Cardiac muscle cell (in vitro differentiated cells and primary cell): ENCODE measurements at places on chromosomes 3 and 15. TPM values are rescaled to one million over a fixed set of nuclear protein-coding genes. Genes with fewer than 3 reads are reported as not detected.

- peaks cover 6% of the 10 kb centered on the region for H3K27me3 ChIP-seq
- H3K4me1 ChIP-seq: peaks cover 5% of the 10 kb centered on the region
- no peak overlapping the region for H3K4me3 ChIP-seq
- H3K27ac ChIP-seq: no peak overlapping the region
- DNase-seq: peak; percentile 99
- no peaks in the 10 kb centered on the region for H3K36me3 ChIP-seq
Observed at GRCh38 chr3:197031315-197032285, 2.0 kb upstream of the MELTF start.

GRCh38 chr3:37400355-37400754 lies 226.0 kb upstream of the LRRFIP2 start:
- H3K36me3 ChIP-seq: no peaks in the 10 kb centered on the region
- H3K27me3 ChIP-seq: no peaks in the 10 kb centered on the region
- H3K27ac ChIP-seq: no peak overlapping the region
- DNase-seq: no peak
- H3K4me3 ChIP-seq: no peak overlapping the region

- H3K4me3 ChIP-seq: no peak overlapping the region
- H3K36me3 ChIP-seq: no peaks in the 10 kb centered on the region
- no peaks in the 10 kb centered on the region for H3K4me1 ChIP-seq
- H3K27me3 ChIP-seq: no peaks in the 10 kb centered on the region
- no peak for DNase-seq
- no peak overlapping the region for H3K27ac ChIP-seq
Observed at GRCh38 chr3:181493423-181493822, 218.3 kb upstream of the SOX2 start.

DNA sequence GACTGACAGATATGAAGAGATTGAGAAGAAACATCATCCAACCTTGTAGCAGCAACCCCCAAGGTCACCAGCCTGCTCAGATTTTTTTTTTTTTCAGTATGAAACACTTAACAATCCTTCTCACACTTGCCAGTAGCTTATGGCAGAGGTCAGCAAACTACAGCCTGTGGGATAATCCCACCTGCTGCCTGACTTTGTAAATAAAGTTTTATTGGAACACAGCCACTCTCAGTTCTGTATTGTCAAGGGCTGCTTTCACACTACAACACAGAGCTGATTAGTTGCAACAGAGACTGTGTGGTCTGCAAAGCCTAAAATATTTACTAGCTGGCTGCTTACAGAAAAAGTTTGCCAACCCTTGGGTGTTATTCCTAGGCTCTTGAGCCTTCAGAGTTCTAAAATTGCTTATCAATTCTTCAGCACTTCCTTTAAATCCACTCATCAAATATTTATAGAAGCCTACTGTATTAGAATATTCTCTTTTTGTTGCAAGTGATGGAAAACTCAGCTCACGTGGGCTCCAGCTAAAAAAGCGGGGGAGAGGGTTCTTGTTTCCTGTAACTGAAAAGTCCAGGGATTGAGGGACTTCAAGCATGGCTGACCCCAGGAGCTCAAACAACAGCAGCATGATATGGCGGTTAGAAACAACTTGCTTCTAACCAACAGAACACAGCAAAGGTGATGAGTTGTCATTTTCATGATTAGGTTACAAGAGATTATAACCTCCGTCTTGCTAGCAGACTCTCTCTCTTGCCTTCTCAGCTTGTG lies 246.1 kb downstream of the SHQ1 start:
- H3K36me3 ChIP-seq: no peaks in the 10 kb centered on the region
- DNase-seq: no peak
- H3K4me1 ChIP-seq: peaks cover 9% of the 10 kb centered on the region
- no peak overlapping the region for H3K27ac ChIP-seq
- no peak overlapping the region for H3K4me3 ChIP-seq

GRCh38 chr3:105367063-105367405 lies 325 bp downstream of the ALCAM start:
- H3K36me3 ChIP-seq: no peaks in the 10 kb centered on the region
- H3K27ac ChIP-seq: no peak overlapping the region
- H3K4me1 ChIP-seq: no peaks in the 10 kb centered on the region
- peaks cover 12% of the 10 kb centered on the region for H3K27me3 ChIP-seq
- DNase-seq: no peak

GRCh38 chr3:85180-85579 lies 111.4 kb upstream of the CHL1 start:
- no peaks in the 10 kb centered on the region for H3K36me3 ChIP-seq
- no peak overlapping the region for H3K4me3 ChIP-seq
- no peak overlapping the region for H3K27ac ChIP-seq

DNA sequence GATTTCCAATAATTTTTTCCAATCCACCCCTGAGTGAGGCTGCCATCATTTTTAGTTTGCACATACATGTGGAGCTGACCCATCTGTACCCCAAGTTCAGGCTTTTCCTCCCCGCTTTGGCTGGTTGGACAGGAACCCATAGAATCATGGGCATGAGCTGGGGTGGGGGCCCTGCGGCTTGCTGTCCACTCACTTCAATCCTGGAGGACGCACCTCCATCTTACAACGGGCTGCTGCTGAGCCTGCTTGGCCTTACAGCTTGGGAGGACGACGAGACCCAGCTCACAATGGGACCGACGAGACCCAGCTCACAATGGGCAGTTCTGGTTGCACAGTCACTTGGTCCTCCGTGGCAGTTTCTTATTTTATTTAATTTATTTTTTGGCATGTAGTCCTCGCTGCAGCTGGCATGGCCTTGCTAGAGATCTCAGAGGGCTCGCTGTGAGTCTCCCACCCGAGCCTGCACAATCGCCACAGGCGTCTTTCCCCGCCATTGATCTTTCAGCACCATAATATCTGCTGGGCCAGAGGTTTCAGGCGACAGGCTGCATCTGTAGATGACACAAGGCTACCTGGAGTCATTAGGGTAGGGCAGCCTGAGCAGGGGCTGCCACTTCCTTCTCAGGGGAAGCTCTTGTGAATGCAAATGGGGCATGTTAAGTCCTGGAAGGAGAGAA lies 19.6 kb upstream of the EPHB3 start:
- H3K27me3 ChIP-seq: peaks cover 4% of the 10 kb centered on the region
- H3K36me3 ChIP-seq: no peaks in the 10 kb centered on the region
- DNase-seq: no peak
- no peaks in the 10 kb centered on the region for H3K4me1 ChIP-seq
- no peak overlapping the region for H3K27ac ChIP-seq
- no peak overlapping the region for H3K4me3 ChIP-seq

GRCh38 chr3:55487381-55488241 lies 505 bp upstream of the WNT5A start:
- peak overlapping the region; percentile 91 for H3K27ac ChIP-seq
- peaks cover 16% of the 10 kb centered on the region for H3K4me1 ChIP-seq
- H3K4me3 ChIP-seq: peak overlapping the region; percentile 70

DNA sequence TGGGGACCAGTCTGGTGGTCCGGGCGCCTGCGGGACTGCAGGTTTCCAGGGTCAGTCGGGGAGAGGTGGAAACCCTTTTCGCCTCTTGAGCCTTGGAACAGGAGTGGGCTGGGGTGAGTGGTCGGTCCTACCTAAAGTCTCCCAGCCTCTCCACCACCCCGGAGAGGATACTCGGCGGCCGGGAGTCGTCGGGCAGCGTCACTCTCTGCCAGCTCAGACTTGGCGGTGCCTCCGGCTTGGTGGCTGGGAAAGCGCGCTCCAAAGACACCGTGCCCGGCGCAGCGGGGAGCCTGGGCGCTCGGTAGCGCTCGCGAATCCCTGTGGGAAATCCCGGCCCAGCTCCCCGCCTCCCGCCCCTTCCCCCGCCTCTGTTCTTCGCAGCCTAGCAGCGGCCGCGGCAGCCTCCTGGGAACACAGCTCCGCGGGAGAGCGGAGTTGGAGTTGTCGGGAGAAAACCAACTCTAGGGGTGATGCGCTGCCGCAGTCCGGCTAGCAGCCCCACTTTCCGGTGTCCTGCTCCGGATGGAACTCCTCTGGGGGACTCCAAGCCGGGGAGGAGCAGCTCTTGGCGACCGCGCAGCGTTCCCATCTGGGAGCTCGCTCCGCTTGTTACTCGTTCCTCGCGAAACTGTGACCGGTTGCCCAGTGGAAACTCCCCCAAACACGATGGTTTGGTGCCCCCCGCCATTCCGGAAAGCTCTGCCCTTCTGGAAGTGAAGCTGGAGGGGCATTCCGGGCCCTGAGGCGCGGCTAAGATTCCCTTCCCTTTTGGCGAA lies 1.4 kb downstream of the EPHB1 start:
- H3K27me3 ChIP-seq: peaks cover 91% of the 10 kb centered on the region
- H3K4me1 ChIP-seq: no peaks in the 10 kb centered on the region

GRCh38 chr3:46778101-46778500 lies 60.4 kb upstream of the PRSS50 start:
- no peak overlapping the region for H3K27ac ChIP-seq
- no peaks in the 10 kb centered on the region for H3K36me3 ChIP-seq
- H3K4me3 ChIP-seq: no peak overlapping the region

GRCh38 chr3:11554236-11554610 lies 89.5 kb downstream of the VGLL4 start:
- H3K4me1 ChIP-seq: no peaks in the 10 kb centered on the region
- H3K27me3 ChIP-seq: no peaks in the 10 kb centered on the region
- H3K36me3 ChIP-seq: peaks cover 23% of the 10 kb centered on the region
- no peak for DNase-seq
- H3K27ac ChIP-seq: peak overlapping the region; percentile 43
- no peak overlapping the region for H3K4me3 ChIP-seq

DNA sequence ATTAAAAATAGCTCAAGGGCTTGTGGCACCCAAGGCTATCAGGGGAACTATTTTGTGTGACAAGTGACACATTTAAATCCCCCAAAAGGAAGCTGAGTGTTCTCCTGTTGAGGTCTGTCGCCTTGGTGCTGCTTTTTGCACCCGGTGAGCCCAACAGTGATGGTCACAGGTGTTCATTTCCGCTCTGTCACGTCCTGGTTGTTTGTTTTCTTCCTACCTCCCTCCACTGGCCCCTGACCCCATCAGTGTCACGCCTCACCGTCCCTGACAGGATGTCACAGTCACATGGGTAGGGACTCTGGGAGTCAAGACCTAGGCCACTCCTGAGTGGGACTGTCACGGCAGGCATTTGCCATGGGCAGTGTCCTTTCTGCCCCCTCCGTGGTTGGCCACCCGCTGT lies 11.2 kb downstream of the SLCO3A1 start:
- peaks cover 52% of the 10 kb centered on the region for H3K4me1 ChIP-seq
- peak; percentile 15 for DNase-seq
- H3K36me3 ChIP-seq: no peaks in the 10 kb centered on the region
- no peaks in the 10 kb centered on the region for H3K27me3 ChIP-seq

- H3K27ac ChIP-seq: peak overlapping the region; percentile 28
- no peak overlapping the region for H3K4me3 ChIP-seq
- H3K4me1 ChIP-seq: peaks cover 51% of the 10 kb centered on the region
- no peaks in the 10 kb centered on the region for H3K27me3 ChIP-seq
Observed at GRCh38 chr15:35690698-35691116, 144.7 kb upstream of the DPH6 start.

GRCh38 chr3:108036984-108037741 lies 53.7 kb downstream of the CD47 start:
- H3K4me3 ChIP-seq: no peak overlapping the region
- H3K27me3 ChIP-seq: no peaks in the 10 kb centered on the region
- H3K27ac ChIP-seq: no peak overlapping the region

DNA sequence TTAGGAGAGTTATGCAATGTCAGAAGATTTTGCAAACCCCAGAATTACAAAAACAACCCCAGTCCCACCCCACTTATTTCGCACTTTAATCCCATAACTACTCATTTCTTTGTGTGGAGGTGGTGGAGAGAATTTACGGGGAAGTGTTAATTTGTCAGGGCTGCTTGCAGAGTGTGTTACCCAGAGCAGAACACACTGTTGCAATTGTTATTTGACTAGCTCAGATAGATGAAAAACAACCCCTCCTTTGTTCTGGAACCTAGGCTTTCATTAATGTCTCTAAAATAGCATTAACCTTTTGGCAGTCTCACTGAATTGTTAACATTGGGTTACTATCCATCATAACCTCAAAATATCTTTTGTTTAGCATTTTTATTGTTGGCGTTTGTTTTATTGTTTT lies 55.8 kb upstream of the MINAR1 start:
- H3K4me3 ChIP-seq: no peak overlapping the region
- no peak for DNase-seq
- no peak overlapping the region for H3K27ac ChIP-seq
- no peaks in the 10 kb centered on the region for H3K4me1 ChIP-seq
- H3K27me3 ChIP-seq: no peaks in the 10 kb centered on the region

GRCh38 chr3:123036352-123037014 lies 8.9 kb upstream of the SEMA5B start:
- no peak overlapping the region for H3K4me3 ChIP-seq

Gene WDR93
- total RNA-seq: 0.06 and 0.70 TPM in 2 replicates

GRCh38 chr3:64612916-64613526 lies 74.8 kb downstream of the ADAMTS9 start:
- no peaks in the 10 kb centered on the region for H3K27me3 ChIP-seq
- H3K4me3 ChIP-seq: no peak overlapping the region
- peak overlapping the region; percentile 99 for H3K27ac ChIP-seq
- peaks cover 35% of the 10 kb centered on the region for H3K4me1 ChIP-seq
- H3K36me3 ChIP-seq: peaks cover 28% of the 10 kb centered on the region

- no peaks in the 10 kb centered on the region for H3K36me3 ChIP-seq
- H3K4me1 ChIP-seq: no peaks in the 10 kb centered on the region
- no peak overlapping the region for H3K4me3 ChIP-seq
- peak overlapping the region; percentile 54 for H3K27ac ChIP-seq
- no peak for DNase-seq
Observed at GRCh38 chr15:42759093-42759492, 22.2 kb upstream of the CDAN1 start.

Gene KNL1
- 1.7 and 15.2 TPM in 2 replicates for total RNA-seq

GRCh38 chr3:150236316-150237082 lies 171.6 kb upstream of the TSC22D2 start:
- H3K27me3 ChIP-seq: no peaks in the 10 kb centered on the region
- DNase-seq: peak; percentile 55
- H3K36me3 ChIP-seq: no peaks in the 10 kb centered on the region

Gene BDH1
- 13.4 and 21.4 TPM in 2 replicates for total RNA-seq

GRCh38 chr3:186193534-186194450 lies 84.9 kb upstream of the ETV5 start:
- no peak overlapping the region for H3K27ac ChIP-seq
- no peaks in the 10 kb centered on the region for H3K36me3 ChIP-seq
- peak; percentile 61 for DNase-seq
- peaks cover 95% of the 10 kb centered on the region for H3K27me3 ChIP-seq

Gene ACOX2
- total RNA-seq: 18.9 and 27.3 TPM in 2 replicates

DNA sequence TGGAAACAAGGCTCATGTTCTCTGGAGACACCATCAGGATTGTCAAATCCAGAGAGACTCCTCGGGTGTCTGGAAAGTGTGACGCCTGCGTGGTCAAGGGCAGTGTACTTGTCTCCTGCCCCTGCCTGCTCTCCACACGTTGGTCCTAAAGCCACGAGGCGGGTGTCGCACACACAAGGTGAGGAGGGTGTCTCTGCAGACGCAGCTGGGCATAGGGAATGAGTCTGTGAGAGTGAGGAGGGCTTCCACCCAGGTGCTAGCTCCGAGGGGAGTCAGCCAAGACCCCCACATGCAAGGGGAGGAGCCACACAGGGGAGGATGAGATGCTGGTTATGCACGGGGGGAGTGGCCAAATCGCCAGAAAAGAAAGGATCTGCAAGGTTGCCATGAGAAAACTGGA lies 27.9 kb upstream of the OCA2 start:
- H3K27ac ChIP-seq: no peak overlapping the region
- no peaks in the 10 kb centered on the region for H3K4me1 ChIP-seq
- H3K36me3 ChIP-seq: peaks cover 36% of the 10 kb centered on the region

Gene ATOSA
- total RNA-seq: 13.9 and 23.6 TPM in 2 replicates

- H3K27me3 ChIP-seq: no peaks in the 10 kb centered on the region
- DNase-seq: no peak
- H3K4me1 ChIP-seq: peaks cover 15% of the 10 kb centered on the region
- H3K36me3 ChIP-seq: no peaks in the 10 kb centered on the region
Observed at GRCh38 chr3:126851934-126852333, 131.0 kb upstream of the PLXNA1 start.

Gene SENP7
- total RNA-seq: 12.2 and 18.9 TPM in 2 replicates

Gene MESP2
- total RNA-seq: 0.32 and 2.4 TPM in 2 replicates
